ENCODE measurements at places on chromosomes 7 and 10.

DNA sequence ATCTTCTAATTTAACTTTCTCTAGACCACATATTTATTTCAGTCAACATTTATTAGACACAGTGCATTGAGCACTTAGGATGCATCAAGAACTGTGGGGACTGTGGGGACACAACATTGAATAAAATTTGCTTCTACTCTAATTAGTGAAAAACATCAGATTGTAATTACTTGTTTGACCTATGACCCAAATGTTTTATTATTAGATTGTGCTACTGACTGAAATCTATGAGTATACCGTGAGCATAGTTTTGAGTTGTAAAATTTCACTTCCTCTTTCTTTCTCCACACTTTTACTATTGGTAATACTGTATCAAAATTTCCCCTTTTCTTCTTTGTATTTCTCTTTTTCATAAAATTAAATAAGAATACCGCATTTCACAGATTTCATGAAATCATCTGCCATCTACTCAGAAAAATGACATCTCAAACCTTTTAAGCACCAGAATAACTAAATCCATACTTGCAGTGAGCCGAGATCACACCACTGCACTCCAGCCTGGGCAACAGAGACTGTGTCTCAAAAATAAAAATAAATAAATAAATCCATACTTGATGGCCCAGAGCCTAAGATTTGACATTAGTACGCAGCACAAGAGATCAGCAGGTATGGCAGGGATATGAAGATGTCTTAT is 25.4 kb upstream of the INPP5F start:
- no peak for DNase-seq

DNA sequence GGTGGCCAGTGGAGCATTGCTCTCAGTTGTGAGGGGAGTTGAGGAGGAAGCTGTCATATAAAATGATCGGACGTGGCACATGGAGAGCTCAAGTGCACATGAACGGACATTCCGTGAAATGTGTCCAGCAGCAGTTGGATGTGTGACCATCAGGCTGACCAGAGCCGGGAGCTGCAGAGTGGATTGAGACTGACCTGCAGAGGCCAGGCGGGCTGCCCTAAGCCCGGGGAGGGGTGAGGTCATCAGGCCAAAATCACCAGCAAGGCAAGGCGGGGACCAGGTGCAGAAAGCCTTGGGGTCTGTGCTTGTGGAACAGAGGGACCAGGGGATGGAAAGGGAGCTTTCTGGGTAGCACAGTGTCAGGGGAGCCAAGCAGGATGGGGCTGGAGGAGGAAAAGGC is 279.5 kb downstream of the CELF2 start:
- DNase-seq, result no peak

GRCh38 chr10:60042262-60042661 is 135.9 kb upstream of the CCDC6 start:
- no peak for DNase-seq

- no peak for DNase-seq
Observed at GRCh38 chr7:1290026-1290678, 57.5 kb downstream of the UNCX start.

DNA sequence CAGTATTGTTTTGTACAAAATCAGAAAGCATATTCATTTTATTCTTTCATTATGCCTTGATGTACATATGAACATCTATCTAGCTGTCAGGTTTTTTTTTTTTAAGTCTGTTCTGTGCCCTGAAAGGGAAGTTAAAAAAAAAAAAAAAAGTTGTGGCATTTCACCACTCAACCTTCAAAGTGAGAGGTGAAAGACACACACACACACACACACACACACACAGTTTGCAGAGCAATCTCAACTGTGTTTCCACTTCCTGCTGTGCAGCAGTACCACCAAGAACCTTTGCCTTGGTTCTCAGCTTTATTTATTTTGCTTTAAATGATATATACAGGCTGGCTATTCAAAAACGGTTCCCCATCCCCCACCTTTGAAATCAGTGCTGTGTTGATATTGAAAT is 955.6 kb downstream of the GATA3 start:
- DNase-seq, result no peak

- DNase-seq, result no peak
Observed at GRCh38 chr10:24889639-24890038, 62.8 kb downstream of the PRTFDC1 start.

DNA sequence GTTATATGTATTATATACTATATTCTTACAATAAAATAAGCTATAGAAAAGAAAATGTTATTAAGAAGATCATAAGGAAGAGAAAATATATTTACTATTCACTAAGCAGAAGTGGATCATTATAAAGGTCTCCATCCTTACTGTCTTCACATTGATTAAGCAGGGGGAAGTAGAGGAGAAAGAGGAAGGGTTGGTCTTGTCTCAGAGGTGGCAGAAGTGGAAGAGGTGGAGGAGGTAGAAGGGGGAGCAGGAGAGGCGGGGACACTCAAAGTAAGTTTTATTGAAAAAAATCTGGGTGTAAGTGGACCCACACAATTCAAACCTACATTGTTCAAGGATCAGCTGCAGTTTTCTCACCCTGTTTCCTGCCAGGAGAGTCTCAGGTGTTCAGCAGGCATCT is 28.9 kb upstream of the ERCC6 start:
- DNase-seq, result no peak

DNA sequence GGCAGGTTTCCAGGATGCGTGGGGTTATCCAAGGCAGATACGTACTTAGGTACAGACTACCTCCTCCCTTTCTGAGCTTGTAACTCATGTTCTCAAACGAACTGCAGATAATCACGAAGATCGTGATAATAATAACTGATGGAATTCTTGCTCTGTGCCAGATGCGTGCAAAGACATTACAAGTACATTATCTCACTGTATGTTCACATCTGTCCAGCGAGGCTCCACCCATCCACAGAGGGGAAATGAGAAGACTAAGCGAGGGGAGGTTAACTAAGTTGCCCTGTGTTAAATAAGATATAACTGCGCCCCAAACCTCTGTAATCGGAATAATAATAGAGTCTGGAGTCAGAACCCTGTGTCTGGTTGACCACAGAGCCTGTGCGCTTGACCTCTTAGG is 1.9 kb downstream of the GALNT17 start:
- no peak for DNase-seq

DNA sequence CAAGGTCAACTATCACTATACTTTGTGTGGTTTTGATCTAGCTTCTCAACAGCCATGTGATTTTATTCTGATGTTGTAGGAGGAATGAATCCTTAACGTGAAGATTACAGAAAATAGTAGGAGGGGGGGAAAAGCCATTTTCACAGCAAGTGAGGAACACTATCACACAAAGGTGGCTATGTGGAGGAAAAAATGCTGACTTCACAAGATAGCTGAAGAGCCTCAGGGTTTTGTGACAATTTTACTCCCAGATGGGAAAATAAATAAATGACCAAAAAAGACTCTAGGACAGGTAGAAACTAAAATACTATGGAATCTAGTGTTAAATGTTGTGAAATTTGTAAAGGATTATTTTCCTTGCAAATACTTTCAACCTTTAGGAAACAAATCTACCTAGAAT is 281.0 kb downstream of the ADRA2A start:
- peak; percentile 14 for DNase-seq

DNA sequence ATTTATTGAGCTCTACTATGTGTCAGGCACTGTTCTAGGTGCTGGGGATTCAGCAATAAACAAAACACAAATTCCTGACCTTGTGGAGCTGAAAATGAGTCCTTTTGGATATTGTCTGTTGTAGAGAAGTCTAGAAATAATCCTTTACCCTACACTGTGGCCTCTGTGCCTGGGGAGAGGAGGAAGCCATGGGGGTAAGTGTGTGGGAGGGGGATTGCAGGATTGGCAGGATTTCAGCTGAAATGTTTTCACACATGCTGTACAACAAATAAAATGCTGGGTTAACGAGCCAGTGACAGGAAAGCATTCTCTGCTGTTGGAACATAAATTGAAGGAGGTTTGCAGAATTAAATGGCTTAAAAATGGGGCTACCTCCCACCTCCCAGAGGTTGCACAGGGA is 189.4 kb downstream of the FANK1 start:
- no peak for DNase-seq

DNA sequence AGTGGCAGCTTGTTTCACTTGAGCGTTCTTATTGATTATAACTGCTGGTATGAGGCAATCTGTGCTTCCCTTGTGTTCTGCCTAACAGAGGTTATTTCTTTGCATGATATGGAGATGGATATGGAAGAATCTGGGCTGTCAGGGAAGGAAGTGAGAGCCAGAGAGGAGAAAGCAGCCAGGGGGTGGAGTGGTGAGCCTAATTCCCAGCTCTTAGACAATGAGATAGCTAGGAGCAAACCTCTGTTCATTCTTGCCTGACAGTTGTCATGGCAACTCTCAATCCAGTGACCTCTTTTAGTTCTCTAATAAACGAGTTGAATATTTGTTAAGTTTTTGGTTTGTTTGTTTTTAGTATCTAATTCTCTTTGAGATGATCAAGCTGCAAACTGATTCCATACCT is 214.3 kb downstream of the NRG3 start:
- DNase-seq, result no peak

- peak; percentile 60 for DNase-seq
Observed at GRCh38 chr7:29841926-29842701, 35.8 kb downstream of the WIPF3 start.

GRCh38 chr10:4068629-4069028 is 283.6 kb upstream of the KLF6 start:
- no peak for DNase-seq

GRCh38 chr10:102452672-102453340 is 1.5 kb upstream of the C10orf95 start:
- no peak for DNase-seq

GRCh38 chr10:45282061-45282460 is 33.3 kb downstream of the OR13A1 start:
- no peak for DNase-seq

DNA sequence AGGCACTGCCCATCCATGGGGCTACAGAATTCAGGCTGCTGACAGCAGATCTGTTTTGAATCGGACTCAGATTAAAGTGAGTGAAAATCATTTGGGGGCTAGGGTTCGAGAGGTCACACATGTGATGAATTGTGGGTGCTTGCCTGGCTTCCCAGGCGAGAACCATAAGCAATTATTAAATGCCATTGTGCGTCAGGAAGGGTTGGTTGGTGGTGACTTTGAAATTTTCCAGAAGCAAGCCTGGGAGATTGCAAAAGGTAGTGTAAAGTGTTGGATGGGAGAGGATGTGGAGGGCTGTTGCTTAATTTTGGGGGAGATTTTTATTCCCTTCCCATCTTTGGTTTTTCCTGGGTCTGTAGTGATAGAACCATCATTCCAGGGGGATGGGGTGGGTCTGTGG is 34.6 kb downstream of the LRMDA start:
- DNase-seq, result peak; percentile 24

DNA sequence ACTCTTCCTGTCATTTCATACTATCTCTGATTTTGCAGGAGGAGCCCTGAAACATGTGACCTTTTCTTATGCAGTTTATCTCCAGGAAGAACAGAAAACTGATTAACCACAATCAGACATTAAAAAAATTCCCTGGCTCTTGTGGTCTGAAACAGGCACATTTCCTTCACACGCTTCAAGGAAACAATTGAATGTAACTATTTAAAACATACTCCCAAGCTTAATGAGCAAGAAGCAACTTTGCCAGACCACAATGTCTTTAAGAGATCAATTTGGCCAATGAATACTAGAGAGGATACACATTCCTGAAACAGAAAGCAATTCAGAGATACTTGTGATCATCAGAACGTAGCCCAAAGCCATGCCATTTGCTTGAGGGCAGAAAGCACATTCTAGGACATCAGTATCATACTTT is 65.8 kb downstream of the PIP4K2A start:
- no peak for DNase-seq

DNA sequence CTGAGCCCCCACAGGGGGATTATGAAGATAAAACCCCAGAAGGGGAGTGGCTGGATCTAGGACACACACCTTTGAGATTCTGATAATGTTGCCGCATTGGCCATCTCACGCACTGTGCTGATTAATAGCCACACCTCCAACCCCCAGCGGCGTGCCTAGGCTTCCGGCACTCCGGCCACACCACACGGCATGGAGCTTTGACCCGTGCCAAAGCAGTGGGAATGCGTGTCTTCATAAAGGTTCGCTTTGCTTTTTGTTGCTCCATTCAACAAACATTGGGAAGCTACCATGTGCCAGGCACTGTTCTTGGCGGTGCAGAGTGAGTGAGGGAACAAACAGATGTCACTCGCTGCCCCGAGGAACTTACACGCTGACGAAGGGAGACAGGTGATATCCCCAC is 117.6 kb downstream of the TCERG1L start:
- no peak for DNase-seq

GRCh38 chr10:70302292-70302691 is 18.5 kb upstream of the NPFFR1 start:
- no peak for DNase-seq

- peak; percentile 26 for DNase-seq
Observed at GRCh38 chr10:98456043-98456570, 9.4 kb upstream of the HPS1 start.

DNA sequence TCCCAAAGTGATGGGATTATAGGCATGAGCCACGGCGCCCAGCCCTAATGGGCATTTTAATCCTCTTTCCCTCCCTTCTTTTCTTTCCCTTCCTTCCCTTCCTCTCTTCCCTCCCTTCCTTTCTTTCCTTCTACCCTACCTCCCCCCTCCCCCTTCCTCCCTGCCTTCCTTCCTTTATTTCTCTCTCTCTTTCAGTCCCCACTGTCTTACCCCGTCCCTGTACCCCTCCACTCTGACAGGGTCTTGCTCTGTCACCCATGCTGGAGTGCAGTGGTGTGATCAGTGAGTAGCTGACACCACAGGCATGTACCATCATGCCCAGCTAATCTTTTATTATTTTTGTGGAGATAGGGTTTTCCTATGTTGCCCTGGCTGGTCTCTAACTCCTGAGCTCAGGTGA is 24.2 kb downstream of the LCOR start:
- no peak for DNase-seq

DNA sequence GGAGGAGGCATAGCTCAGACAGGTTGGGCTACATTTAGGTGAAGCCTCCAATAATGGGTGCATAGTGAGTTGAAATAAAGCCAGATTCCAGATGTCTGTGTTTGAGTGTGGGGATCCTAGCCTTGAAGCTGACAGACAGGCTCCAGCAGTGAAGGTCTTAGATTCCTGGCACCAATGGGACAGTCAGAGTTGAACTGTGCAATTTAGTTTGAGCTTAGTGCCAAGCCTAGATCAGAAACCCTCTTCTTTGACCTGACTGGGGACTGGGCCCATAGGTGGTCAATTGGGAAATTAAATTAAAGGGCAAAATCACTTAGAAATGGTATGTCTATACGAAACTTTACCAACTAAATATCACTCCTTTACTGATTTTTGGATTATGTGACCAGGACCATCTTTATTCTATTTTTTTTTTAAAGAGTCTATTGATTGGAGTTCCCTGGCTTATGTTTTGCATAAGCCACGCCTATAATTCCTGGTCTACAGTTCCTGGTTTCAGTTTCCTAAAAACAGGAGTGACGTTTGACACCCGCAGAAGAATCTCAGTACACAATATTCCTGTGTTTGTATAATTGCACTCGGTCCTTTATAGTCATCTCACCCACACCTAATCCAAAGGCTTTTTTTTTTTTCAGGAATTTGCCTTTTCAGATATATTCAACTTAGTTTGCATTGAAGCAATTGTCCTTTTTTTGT is 201.4 kb downstream of the GFRA1 start:
- no peak for DNase-seq
